ENCODE measurements at places on chromosomes 11 and 22. TPM values are rescaled to one million over a fixed set of nuclear protein-coding genes. Genes with fewer than 3 reads are reported as not detected.

- no peak for DNase-seq
Observed at GRCh38 chr11:117591316-117592039, 205.5 kb downstream of the DSCAML1 start.

- DNase-seq, result no peak
Observed at GRCh38 chr11:57410287-57410686, 16.6 kb downstream of the SLC43A3 start.

OR51E2 gene
- total RNA-seq, result 0.13 TPM

CADM1 gene
- 32.0 TPM for total RNA-seq

- DNase-seq, result no peak
Observed at GRCh38 chr22:49799431-49800075, 28.1 kb downstream of the BRD1 start.

DNA sequence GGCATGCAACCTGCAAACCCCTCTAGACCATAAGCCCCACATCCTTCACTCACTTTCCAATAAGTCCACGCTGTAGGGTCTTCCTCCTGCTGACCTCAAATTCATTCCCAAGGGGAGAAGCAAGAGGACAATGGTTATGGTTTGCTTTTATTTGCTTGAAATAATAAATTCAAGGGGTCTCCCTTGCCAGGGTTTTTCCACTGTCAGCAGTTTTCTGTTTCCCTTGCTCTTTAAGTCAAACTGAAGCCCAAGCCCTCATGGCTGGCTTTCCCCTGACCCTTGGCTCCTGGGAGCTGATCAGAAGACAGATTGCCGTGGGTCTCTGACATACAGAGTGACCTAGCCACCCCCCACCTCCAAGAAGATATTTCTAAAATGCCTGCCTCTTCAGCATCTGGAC lies 3.9 kb downstream of the SLC1A2 start:
- DNase-seq, result no peak

ACTN3 gene
- not detected for total RNA-seq

BTBD18 gene
- not detected for total RNA-seq

MUC6 gene
- total RNA-seq, result not detected

FZD4 gene
- 26.9 TPM for total RNA-seq

MMP11 gene
- 25.3 TPM for total RNA-seq

VSIG10L2 gene
- 0.08 TPM for total RNA-seq

- DNase-seq, result peak; percentile 43
Observed at GRCh38 chr11:2826679-2827056, 58.9 kb downstream of the CDKN1C start.

RAB39A gene
- total RNA-seq, result 0.51 TPM

HORMAD2 gene
- not detected for total RNA-seq

DNA sequence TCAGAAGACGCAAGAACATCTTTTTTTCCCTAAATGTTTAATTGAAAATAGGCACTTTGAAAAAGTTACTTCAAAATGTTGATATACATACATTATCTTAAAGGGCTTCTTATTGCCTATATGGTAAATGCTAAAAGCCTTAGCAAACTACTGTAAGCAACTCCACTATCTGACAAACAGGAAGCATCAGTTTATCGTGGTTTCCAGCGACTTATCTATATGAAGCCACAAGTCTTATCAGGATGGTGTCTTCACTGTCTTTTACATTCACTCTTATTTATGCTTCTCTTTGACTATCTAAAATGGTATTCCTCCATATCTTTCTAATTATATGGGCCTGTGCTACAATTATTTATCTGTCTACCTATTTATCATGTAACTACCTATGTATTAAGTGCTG lies 2091.9 kb downstream of the LRRC4C start:
- no peak for DNase-seq

DNA sequence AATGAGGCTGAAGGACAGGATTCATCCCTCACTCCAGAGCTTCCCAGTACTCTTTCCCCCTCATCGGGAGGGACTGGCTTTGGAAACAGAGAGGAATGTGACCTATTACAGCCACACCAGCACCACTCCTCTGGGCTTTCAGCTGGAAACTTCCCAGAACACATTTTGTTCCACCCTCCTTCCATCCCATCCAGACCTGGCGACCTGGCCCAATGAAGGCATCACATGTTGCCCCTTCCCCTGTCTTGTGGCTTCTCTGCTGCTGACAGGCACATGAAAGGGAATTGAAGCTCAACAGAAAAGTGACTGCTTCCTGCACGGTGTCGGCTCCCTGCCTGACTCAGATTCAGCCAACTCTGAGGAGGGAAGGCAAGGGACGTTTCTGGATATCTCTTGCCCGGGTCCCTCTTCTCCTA lies 19.1 kb downstream of the IRAG1 start:
- DNase-seq, result no peak

MMP7 gene
- total RNA-seq, result not detected

TCN2 gene
- 13.4 TPM for total RNA-seq

DNA sequence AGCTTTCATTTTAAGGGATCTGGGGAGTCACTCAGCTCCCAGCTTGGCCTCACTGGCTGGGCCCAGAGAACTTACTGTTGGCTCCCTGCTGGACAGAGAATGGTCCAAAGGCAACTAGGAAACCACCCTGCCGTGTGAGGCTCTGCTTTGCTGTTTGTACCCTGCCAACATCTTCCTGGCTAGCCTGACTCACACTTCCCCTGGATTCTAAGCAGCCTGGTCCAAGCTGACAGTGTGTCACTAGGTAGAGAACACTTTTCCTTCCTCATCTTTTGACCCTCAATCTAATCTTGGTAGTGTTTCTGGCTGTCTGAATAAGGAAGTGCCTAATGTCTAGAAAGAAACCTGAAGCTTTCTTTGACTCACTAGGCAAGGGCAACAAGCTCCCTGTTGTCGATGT lies 76.7 kb downstream of the FAR1 start:
- no peak for DNase-seq

All from Right ventricle myocardium superior (tissue), 1 donor.